Smooth muscle cell of the umbilical artery (primary cell): ENCODE measurements at places on chromosomes 1 and 21. TPM values are rescaled to one million over a fixed set of nuclear protein-coding genes. Genes with fewer than 3 reads are reported as not detected.

Gene PDPN
- total RNA-seq = 0.30 TPM in 1 of 2 replicates, not detected in the other

Gene LCE3D
- total RNA-seq = not detected in 2 replicates

Gene GPR161
- 17.5 and 29.0 TPM in 2 replicates for total RNA-seq

Gene KCNK1
- 6.8 and 10.8 TPM in 2 replicates for total RNA-seq

Gene PRMT6
- 11.9 and 15.4 TPM in 2 replicates for total RNA-seq

Gene MMEL1
- 0.37 TPM in 1 of 2 replicates, not detected in the other for total RNA-seq

Gene S100A12
- total RNA-seq = not detected in 2 replicates

Gene OR2T35
- total RNA-seq = not detected in 2 replicates

Gene FAM177B
- total RNA-seq = not detected in 2 replicates

Gene FCAMR
- total RNA-seq = not detected in 2 replicates
